Astrocyte (in vitro differentiated cells and primary cell): ENCODE measurements at places on chromosomes 13 and 19.

- DNase-seq = no peak
Measured at GRCh38 chr19:33193269-33193864, 763 bp upstream of the LRP3 start.

DNA sequence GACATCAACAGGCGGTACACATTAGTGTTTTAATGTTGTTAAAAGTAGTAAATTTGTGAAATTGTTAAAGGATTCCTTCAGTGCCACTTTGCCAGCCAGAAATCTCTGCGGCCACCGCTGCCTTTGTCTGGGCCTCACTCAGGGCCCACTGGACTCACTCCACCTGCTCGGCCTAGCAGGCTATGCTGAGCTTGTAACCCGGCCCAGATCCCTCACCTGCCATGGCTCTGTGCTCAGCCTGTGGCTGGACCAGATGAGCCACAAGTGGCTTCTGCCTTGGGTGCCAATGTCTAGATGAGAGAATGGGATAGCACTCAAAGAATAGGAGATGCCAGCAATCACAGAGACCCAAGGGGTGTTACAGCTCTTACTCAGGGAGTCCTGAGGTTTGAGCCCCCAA lies 1228.0 kb downstream of the DIAPH3 start:
- no peak for DNase-seq

DNA sequence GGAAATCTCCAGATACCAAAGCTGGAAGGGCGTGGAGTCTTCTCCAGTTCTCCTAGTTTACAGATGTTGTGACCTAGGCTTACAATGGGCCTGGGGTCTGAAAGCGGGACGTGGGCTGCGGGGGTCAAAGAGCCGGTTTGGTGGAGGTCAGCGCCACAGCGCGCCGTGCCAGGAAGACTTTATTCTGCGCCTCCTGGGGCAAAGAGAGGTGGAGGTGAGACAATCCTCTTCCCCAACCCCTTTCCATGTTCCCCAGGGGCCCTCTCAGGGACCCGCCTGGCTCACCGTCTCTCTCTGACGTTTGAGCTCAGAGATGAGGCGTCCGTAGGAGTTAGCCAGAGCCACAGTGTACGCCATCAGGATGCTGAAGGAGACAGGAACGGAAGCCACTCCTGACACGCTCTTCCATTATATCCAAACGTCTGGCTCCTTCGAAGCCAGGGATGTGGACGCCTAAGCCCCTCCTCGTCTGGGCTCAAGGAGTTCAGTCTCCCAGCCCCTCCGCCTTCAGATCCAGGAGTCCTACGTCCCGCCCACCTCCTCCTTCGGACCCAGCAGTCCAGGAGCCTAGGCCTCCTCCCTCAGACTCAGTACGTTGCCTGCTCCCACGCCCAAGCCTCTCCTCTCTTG lies 776 bp upstream of the LENG1 start:
- no peak for DNase-seq

- no peak for DNase-seq
Measured at GRCh38 chr13:58542530-58542929, 911.0 kb downstream of the PCDH17 start.

DNA sequence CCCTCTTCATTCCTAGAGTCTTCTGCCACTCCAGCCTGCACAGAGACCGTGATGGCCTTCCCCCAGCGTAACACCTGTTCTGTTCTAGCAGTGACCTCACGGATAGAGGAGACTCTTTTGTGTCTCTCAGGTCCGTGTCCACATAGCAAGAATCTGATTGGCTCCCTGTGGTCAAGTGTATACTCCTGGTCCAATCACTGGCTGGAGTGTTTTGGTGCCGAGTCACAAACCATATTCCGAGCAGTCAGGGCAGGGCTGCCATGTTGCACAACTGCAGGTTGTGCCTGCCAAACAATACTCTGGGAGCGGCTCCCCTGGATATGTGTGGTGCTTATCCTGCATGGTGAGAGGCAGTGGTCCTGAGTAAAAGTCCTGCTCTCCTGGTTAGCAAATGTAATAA lies 402.4 kb downstream of the KCNRG start:
- DNase-seq = no peak

GRCh38 chr19:19588546-19588945 lies 29.9 kb downstream of the PBX4 start:
- no peak for DNase-seq

DNA sequence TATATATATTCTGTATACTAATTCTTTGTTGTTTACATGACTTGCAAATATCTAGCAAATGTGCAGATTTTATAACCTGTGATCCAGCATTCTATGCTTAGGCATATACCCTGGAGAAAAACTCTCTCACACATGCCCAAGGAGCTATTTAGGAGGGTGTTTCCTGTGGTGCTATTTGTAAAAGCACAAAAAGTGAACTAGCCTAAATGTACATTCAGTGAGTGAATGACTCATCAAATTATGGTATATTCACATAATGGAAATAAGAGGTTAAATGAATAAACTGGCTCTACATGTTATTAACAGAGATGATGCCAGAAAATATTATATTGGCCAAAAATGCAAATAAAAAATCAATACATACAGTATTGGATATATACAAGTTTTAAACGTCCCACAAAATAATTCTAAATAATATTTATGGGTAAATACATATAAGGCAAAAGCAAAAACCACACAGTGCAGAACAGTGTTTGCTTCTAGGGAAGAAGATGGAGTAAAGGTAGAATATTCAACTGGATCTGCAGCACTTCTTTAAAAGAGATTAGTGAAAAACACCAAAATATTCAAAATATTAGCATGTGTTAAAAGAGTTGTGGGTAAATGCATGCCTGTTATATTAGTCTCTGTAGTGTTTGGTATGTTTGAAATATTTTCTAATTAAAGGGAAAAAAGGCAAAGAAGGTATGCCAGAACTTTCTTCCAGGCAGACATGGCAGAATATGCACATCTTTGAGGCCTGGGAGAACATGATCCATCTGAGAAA lies 344.7 kb downstream of the KLF5 start:
- peak; percentile 18 for DNase-seq

GRCh38 chr19:31231237-31231636 lies 118.0 kb downstream of the TSHZ3 start:
- DNase-seq = peak; percentile 85

DNA sequence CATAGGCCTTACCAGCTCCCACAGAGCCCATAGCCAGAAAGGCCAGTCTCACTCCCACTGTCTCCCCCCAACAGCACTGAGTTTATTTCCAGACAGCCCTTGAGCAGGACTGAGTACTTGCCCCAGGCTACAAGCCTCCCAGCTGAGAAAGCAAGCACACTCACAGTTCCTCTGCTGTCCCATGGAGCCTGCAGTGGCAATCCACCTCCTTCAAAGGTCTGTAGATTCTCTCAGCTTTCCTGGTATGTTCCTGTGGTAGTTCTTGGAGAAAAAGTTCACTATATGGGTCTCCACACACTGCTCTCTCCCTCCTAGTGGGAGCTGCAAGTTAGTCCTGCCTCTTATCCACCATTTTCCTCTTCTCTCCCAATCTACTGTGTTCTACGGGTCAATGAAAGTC lies 728.7 kb downstream of the DIAPH3 start:
- DNase-seq = no peak

DNA sequence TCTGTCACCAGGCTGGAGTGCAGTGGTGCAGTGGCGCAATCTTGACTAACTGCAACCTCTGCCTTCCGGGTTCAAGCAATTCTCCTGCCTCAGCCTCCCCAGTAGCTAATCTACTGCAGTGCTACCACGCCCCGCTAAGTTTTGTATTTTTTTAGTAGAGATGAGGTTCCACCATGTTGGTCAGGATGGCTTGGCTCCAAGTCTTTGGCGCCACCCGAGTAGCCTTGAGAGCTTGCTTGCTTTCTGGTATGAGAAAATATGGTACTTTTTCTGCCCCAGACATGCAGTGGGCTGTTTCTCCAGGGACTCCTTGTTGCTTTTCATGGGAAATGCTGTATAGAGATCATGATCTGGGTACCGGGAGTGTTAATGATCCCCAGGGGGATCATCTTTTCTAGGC lies 34.5 kb upstream of the GTF3A start:
- no peak for DNase-seq

DNA sequence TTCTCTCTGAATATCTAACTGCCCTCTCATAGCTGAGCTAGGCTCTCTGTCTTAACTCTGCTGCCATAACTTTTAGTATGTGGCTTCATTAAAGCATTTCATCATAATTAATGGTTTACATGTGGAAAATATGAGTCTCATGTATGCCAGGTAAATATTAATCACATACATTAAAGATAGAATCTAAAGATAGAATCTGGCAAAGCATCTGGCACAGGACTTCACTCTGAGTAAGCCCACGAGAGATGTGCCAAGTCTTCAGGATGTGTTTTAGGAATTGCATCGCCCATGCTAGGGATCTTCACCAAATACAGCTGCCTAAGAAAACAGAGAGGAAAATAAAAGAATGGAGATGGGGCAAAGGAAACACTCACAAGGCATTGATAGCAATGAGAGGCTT lies 285.8 kb downstream of the DIAPH3 start:
- DNase-seq = peak; percentile 24

DNA sequence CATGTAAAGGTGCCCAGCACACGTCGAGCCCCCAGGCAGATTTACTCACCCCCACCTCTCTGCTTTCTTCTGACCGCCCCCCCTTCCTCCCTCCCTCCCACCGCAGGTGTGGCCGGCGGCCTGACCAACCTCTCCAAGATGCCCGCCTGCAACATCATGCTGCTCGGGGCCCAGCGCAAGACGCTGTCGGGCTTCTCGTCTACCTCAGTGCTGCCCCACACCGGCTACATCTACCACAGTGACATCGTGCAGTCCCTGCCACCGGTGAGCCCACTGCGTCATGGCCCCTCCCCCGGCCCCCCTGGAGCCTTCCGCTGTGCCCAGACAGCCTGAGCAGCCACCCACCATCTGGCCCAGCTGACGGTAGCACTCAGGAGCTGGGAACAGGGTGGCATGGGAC lies 8.8 kb downstream of the PRPF31 start:
- DNase-seq = no peak

GRCh38 chr13:79194272-79194671 lies 211.8 kb downstream of the RBM26 start:
- DNase-seq = no peak

DNA sequence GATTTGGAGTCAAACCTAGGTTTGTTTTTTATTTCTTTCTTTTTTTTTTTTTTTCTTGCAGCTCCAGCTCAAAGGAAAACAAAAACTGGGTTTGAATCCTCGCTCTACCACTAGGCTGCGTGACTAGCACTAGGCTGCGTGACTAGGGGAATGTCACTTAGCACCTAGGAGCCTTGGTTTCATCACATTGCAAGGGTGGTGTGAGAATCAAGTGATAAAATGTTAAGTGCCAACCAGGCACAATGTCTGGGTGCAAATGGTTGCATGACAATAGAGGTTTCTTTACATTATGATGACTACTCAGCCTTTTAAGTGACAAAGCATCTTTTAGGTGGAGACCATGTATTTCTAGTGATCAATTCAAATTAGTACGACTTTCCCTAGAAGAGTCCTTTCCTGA lies 27.9 kb downstream of the RCBTB2 start:
- DNase-seq = no peak

DNA sequence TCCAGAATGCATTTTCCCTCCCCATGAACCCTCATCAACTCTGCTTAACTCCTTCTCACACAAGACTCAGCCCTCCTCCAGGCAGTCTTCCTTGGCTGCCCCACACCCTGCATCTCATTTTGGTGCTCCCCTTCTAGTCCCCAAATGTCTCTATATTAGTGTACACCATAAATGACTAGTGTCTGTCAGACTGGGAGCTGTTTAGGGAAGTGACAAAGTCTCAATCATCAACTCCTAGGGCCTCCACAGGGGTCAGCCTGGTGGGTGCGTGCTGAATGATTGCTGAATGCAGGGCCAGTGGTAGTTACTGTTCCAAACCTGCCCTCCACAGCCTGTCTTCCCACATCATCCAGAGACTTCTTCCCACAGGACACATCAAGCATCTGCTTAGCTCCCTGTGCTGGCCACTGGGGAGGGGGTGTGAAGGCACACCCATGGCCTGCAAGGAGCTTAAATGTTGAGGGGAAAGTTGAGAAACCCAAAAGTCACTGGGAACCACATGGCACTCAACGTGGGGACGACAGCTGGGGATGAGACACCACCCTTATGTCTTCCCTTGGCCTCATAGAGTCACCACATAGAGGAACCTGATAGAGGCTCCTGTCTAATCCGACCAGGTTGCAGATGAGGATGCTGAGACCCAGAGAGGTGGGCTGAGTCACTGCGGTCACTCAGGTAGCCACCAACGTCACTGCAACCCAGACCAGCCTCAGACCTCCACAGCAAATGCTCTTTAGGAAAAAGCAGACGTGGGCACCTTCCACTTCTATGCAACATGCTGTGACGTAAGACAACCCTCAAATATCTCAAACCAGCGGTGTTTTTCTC lies 79.3 kb upstream of the TM9SF2 start:
- no peak for DNase-seq

DNA sequence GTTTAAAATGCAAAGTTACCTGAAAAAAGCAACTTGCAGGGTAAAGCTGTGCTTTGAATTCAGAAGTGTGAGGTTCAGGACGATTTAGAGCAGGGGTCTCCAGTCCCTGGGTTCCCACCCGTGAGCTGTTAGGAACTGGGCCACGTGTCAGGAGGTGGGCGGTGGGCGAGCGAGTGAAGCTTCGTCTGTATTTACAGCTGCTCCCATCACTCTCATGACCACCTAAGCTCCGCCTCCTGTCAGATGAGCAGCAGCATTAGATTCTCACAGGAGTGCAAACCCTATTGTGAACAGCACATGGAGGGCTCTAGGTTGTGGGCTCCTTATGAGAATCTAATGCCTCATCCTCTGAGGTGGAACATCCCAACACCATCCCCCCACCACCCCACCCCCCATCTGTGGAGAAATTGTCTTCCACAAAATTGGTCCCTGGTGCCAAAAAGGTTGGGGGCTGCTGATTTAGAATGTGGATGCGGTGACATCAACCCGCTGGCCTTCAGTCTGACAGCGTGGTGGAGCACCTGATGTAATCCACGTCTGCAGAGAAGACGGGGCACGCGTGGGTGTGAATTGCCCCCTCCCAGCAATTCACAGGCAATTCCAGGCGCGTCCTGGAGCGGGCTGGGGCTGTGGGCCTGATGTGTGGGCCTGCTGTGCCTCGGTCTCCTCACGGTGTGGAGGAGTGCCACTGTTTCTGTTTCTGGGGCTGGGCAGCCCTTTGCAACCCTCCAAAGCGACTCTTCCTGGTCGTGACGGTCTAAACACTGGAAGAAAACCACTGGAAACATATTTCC lies 214.0 kb upstream of the SOX1 start:
- DNase-seq = no peak

DNA sequence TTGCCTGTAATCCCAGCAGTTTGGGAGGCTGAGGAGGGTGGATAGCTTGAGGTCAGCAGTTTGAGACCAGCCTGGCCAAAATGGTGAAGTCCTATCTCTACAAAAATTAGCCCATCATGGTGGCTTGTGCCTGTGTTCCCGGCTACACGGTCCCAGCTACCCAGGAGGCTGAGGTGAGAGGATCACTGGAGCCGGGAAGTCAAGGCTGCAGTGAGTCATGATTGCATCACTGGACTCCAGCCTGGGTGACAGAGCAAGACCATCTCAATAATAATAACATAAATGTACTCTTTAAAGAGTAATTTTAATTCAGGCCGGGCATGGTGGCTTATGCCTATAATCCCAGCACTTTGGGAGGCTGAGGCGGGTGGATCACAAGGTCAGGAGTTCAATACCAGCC lies 38.7 kb downstream of the SKA3 start:
- peak; percentile 11 for DNase-seq

DNA sequence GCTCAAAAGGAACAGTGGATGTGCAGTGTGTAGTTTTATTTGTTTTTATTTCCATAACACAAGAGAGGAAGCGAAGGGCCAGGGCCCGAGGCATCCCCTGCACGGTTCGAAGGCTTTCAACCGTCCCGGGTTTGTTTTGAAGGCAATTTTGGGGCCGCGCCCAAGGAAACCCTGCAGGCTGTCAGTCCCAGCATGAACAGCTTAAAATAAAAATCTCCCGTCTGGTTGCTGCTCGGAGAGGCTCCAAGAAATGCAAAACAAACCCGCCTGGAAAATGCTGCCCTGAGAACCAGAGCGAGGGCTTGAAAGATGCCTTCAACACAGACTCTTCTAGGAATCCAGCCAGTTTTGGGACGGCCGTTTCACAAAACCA lies 16.0 kb downstream of the LSM4 start:
- DNase-seq = no peak
